ENCODE measurements at places on chromosomes 3 and 15. TPM values are rescaled to one million over a fixed set of nuclear protein-coding genes. Genes with fewer than 3 reads are reported as not detected.

The ZNF770 gene
- 40.6 TPM for total RNA-seq

The CCR3 gene
- total RNA-seq, result not detected

The GRAMD1C gene
- 4.5 TPM for total RNA-seq

The SKOR1 gene
- 0.37 TPM for total RNA-seq

The ATP6V1A gene
- 69.3 TPM for total RNA-seq

- DNase-seq, result peak; percentile 19
Measured at GRCh38 chr3:127629467-127630403, 750 bp downstream of the PODXL2 start.

GRCh38 chr15:76289582-76289981 is 21.7 kb downstream of the ETFA start:
- DNase-seq, result no peak

GRCh38 chr3:70703305-70704102 is 391.1 kb upstream of the MDFIC2 start:
- no peak for DNase-seq

- no peak for DNase-seq
Measured at GRCh38 chr3:54138937-54139547, 16.7 kb downstream of the CACNA2D3 start.

DNA sequence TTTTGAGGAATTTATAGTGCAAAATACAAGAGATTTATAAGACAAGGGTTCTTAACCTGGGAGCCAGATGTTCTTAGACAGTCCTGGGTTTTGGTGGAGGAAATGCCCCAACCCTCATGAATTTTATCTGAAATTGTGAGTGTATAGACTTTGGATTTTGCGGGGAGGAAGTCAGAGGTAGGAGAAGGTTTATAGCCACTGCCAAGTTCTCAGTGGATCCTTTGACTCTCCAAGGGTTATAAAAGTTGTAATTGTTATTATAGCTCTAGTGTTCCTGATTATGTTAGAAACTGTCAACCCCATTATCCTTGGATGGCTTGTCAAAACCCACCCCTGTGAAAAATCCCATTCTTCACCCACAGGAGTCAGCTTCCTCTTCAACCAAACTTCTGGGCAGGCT is 183.6 kb downstream of the LRTM1 start:
- DNase-seq, result no peak

DNA sequence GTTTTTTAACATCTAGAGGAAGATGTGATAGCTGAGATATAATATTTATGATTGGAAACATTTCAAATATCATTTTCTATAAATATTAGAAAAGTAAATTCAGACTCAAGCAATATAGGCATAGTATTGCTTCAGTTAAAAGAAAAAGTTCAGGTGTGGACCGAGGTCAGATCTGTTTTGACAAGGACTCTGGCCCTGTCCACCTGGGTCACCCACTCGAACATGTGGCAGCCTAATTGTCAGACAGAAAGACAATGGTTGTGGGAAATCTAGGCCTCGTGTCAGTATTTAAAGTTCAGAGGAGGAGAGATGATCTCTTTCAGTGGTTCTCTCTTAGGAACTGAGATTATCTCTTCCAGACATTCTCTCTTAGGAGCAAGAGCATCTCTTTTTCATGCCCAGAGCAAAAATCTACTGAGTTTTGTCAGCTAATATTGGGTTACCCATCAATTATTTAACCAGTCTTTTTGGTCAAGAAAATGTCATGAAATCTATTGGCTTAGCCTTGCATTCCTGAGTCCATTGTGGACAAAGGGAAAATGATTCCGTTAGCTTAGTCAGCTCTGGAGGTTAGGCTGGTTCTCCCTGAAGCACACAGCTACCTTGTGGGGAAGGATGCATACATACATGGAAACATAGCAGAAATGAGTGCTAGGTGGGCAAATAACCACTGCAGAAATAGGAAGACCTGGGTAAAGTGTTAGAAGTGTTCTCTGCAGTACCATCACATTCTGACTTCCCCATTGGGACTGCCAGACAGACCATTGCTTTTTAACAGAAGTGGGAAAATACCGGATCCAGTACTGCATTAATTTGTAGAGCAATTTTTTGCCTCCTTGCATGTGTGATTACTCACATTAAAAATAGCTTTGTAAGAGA is 343.3 kb downstream of the GRM7 start:
- no peak for DNase-seq

DNA sequence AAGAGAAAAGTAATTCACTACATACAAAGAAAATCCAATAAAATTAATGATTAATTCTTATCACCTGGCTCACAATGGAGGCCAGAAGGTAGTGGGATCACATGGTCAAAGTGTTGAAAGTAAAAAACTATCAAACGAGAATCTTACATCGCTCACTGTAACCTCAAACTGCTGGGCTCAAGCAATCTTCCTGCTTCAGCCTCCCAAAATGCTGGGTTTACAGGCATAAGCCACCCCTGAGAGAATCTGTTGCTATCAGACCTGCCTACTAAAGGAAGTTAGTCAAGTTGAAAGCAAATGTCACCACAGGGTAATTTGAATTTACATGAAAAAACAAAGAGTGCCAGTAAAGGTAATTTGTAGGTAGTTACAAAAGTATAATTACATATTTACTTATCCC is 103.3 kb downstream of the PCCB start:
- no peak for DNase-seq

- DNase-seq, result peak; percentile 41
Measured at GRCh38 chr3:99911433-99911832, 93.8 kb downstream of the CMSS1 start.

DNA sequence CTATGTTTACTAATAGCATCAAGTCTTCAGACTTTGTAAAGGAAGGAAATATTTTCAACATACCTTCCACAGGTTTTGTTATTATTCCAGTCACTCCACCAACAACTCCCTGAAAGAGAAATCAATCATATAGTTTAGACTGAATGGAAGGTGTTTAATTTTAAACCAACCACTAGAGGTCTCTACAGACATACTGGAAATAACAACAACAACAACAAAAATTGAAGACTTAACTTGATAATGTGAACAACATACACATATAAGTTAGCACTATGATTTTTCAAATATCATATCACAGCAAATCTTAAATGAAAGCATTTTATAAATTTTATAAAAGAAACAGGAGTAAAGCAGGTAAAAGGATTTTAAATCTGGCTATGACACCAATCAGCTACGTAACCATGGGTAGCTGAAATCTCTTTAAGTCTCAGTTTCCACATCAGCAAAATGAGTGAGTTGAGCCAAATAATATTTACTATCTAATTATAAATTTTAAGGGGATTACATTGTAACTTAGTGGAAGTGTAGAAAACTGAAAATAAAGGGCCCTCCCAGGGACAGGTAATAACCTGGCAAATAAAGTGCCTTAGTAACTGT is 188.2 kb downstream of the VPS13C start:
- peak; percentile 43 for DNase-seq

- no peak for DNase-seq
Measured at GRCh38 chr3:107142171-107142570, 235.1 kb upstream of the CCDC54 start.

- no peak for DNase-seq
Measured at GRCh38 chr3:138465451-138465850, 31.0 kb downstream of the ESYT3 start.

DNA sequence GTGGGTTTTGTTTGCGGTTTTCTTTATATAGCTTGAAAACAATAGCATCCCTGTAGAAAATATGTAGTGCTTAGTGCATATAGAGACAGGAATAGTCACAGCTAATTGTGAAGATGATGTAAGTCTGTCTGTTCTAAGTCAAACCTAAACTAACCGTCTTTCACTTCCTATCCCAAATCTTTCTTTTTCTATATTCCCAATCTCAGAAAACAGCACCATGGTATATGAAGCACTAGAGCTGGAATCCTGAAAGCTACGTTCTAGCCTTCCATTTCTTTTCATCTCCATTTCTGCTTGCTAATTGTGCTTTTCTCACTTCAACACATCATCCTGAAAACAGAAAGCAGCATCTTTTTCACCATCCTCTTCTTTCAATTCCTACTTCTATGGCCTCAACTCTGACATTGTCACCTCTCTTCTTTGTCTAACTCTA is 1235.5 kb downstream of the ROBO2 start:
- no peak for DNase-seq

- no peak for DNase-seq
Measured at GRCh38 chr3:187352581-187353575, 15.3 kb upstream of the RTP4 start.

GRCh38 chr3:132783152-132783551 is 60.9 kb upstream of the NPHP3 start:
- peak; percentile 50 for DNase-seq
